ENCODE measurements at places on chromosomes 13 and 19.

- DNase-seq = no peak
These were observed 192.7 kb upstream of the MIR17HG start for GRCh38 chr13:91154558-91155353.

DNA sequence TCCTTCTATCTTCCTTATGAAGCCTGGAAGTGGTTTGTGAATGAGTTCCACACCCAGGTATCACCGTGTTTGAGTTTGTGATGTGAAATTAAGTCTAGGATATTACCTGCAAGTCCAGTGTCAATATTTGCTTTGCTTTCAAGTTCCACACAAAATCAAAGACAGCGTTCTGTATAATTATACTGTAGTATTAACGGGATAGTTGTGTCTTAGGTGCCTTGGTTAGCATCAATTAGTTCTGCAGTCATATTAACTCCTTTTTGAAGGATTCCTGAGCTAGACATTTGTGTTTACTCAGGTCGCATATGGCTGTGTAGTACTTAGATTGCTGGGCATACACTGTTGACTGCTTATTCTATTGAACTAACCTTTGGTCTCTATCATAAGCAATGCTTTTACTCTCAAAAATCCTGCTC is 54.4 kb downstream of the ERCC5 start:
- no peak for DNase-seq

- no peak for DNase-seq
These were observed 429.2 kb upstream of the HTR2A start for GRCh38 chr13:47326061-47326460.

DNA sequence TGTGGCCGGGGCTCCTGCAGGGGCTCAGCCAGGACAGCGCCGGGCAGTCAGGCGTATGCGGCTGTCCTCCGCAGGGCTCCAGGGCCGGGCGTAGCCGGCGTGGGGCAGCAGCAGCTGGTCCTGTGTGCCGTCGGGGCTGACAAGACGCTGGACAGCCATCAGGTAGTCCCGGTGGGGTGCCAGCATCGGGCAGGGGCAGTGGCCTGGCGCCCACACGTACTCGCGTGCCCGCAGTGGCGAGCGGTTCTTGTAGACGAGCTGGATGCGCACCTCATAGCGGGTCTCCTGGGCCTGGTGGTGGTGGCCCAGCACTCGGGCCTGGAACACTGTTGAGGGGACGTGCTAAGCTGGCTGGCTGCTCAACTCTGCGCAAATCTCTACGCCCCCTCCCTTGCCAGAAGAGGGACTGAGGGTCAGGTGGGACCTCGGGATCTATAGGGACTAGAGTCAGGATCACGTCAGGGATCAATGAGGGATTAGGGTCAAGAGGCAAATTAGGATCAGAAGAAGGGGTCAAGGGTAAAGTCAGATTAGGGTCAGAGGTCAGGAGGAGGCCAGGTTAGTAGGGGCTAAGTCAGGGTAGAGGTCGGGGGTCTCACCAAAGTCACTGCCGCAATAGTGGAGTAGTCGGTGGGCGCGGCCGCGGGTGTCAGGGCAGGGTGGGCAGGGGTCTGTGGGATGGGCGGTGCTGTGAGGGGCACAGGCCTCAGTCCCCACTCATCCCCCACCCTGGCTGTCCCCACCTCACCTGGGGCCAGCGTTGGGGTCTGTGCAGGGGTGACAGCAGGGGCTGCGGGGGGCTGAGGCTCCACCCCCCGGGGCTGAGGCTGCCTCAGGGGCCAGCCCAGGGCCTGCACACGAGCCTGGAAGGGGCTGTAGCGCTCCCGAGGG is 6.6 kb downstream of the ADAMTSL5 start:
- DNase-seq = no peak

DNA sequence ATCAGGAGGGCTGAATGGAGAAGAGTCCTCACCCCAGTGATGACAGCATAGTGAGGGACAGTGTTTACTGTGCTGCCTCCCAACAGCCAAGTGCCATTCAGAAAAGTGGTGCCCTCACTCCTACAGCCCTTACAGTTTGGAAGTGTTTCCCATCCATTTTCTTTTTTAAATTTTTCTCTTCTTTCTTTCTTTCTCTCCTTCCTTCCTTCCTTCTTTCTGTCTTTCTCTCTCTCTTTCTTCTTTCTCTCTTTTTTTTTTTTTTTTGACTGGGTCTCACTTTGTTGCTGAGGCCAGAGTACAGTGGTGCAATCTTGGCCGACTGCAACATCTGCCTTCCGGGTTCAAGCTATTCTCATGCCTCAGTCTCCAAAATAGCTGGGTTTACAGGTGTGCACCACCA is 755.3 kb downstream of the UQCRFS1 start:
- no peak for DNase-seq

DNA sequence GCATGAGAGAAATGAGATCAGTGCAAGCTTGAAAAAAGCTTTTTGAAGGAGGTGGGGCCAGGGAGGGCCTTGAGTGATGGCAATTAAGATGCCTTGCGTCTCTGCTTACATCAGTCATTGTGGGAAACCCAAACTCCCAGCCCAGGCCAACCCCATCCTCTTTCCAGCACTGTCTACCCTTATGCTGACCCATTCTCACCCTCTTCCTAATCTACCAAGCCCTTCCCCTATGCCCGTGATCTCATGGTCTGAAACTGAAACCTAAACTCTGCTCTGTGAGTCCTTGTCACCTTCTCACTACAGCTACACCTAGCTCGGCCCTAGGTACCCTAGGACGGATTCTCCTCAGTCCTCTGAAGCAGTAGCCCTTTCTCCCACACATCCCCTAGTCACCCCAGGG is 36.0 kb upstream of the SERP2 start:
- no peak for DNase-seq

- no peak for DNase-seq
These were observed 663.8 kb downstream of the LIG4 start for GRCh38 chr13:107551521-107551920.

DNA sequence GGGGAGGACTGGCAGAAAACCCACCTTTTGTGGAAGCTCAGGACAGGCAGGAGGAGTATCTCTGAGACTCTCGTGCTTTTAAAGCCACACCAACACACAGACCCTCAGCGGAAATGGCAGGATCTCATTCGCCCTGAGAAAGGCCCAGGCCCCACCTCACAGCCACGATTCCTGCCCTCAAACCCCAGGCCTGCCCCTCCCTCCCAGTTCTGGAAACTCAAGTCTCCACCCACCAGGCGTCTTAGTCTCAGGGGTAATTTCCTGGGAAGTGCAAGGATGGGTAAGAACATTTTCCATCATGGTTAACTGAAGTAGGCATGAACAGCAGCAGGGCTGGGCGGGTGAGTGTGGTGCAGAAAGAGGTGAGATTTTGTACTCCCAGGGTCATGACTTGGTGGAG is 8.0 kb upstream of the PDE4C start:
- no peak for DNase-seq

- no peak for DNase-seq
These were observed 88.1 kb downstream of the SLC7A1 start for GRCh38 chr13:29507356-29507755.

- DNase-seq = no peak
These were observed 39.2 kb upstream of the GARRE1 start for GRCh38 chr19:34215006-34215665.

DNA sequence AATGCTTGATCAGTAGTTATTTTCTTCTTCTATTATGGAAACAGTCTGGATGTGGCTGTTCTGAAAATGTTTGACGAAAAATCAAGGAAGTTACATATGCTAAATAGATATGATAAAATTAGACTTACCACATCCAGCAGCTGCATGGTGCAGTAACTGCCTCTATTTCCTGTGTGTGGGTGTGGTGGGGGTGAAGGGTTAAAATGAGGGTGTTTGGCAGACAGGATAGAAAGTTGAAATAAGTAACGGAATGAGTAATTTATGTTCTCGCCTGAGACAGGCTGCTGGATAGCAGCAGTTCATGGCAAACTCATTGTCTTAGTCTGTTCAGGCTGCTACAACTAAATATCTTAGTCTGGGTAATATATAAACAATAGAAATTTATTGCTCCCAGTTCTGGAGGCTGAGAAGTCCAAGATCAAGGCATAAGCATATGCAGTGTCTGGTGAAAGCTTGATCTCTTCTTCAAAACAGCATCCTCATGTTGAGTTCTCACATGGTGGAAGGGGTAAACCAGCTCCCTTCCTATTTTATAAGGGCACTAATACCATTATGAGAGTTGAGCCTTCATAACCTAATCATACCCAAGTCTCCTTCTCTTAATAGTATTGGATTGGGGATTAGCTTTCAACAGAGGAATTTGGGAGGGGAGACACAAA is 1248.9 kb downstream of the SLITRK5 start:
- no peak for DNase-seq

GRCh38 chr13:114034481-114034891 is 60.6 kb upstream of the C13orf46 start:
- DNase-seq = no peak

DNA sequence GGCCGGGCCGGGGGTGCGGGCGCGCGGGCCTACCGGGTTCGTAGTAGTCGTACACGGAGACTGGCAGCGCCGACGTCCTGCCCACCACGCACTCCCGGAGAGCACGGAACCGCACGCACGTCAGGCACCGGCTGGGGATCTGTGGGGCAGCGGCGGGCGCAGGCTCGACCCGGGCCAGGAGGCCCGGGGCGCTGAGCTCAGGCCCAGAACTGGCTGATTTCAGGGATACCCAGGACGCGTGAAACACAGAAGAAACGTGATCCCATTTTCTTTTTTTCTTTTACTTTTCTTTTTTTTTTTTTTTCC is 9.0 kb downstream of the F2RL3 start:
- no peak for DNase-seq

- no peak for DNase-seq
These were observed 6.1 kb downstream of the KDM4B start for GRCh38 chr19:4974880-4975469.

GRCh38 chr13:47875201-47875600 is 125.9 kb downstream of the SUCLA2 start:
- DNase-seq = no peak

DNA sequence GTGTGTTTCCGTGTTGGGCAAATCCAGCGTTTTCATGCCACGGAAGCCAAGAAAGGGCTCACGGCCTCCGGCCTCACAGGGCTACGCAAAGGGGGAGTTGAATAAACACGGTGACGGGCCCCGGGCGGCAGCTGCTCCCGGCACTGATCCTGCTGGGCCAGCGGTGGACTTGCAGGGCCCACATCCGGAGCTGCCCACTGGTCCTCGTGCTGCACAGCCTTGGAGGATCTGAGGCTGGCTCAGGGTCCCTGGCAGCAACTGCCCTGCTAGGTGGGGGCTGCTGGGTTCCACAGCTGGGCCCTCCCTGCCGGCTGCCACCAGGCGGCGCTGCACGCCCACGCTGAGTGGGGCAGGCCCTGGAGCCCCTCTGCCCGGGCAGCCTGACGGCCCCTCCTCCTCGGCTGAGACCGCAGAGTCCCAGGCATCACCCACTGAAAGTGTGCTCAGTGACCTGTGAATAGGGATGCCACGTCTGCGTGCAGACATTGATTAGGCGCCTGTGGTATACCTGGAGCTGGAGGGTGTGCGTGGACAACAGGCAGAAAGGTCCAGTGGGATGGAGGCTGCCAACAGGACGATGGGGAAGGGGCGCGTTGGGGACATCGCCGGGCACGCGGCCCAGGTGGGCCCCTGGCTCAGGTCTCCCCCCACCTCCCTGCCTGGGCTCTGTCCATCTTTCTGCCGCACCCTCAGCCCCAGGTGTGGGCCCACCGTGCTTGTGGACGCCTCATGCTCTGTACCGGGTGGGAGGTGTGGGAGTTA is 5.3 kb upstream of the HCN2 start:
- peak; percentile 67 for DNase-seq

All from T-cell (primary cell).